Upper lobe of left lung (tissue), 6 donors: ENCODE measurements at places on chromosomes 7 and 10. TPM values are rescaled to one million over a fixed set of nuclear protein-coding genes. Genes with fewer than 3 reads are reported as not detected.

GRCh38 chr7:150311146-150311545 is 12.0 kb upstream of the LRRC61 start:
- H3K4me3 ChIP-seq, result no peak overlapping the region
- no peak overlapping the region for H3K27ac ChIP-seq
- DNase-seq, result no peak
- H3K27me3 ChIP-seq, result no peaks in the 10 kb centered on the region
- H3K36me3 ChIP-seq, result no peaks in the 10 kb centered on the region
- H3K4me1 ChIP-seq, result no peaks in the 10 kb centered on the region

DNA sequence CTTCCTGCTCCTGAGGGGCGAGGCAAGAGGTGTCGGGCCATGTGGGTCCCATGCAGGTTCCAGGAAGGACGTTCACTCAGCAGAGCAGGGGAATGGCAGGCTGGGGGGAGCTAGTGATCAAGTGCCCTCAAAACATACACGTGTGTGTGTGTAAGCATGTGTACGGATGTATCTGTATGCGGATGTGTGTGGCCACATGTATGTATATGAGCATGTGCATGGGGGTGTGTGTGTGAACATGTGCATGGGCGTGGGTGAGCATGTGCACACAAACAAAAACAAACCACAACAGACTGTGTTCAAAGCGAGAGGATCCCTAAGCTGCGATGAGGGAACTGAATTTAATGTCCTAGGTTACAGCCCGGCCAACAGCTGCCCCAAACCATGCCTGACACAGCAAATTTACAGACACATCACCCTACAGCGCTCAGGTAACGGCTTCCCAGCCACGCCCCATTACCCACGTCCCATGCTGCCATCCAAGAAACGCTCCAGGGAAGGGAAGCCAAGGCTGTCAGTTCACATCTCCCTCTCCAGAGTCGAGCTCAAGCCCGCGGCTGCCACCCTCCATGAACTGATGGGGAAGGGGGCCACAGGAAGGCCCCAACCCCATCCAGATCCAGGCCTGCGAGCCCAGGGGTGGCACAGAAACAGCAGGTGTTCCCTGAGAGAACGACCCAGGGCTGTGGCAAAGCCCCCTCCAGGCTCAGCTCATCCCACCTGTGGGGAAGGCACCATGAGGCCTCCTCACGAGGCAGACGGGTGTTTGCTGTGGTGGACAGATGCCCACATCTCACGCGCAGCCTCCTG is 56.6 kb downstream of the PTPRN2 start:
- H3K4me3 ChIP-seq, result no peak overlapping the region
- DNase-seq, result no peak
- no peak overlapping the region for H3K27ac ChIP-seq
- no peaks in the 10 kb centered on the region for H3K27me3 ChIP-seq
- no peaks in the 10 kb centered on the region for H3K36me3 ChIP-seq

DNA sequence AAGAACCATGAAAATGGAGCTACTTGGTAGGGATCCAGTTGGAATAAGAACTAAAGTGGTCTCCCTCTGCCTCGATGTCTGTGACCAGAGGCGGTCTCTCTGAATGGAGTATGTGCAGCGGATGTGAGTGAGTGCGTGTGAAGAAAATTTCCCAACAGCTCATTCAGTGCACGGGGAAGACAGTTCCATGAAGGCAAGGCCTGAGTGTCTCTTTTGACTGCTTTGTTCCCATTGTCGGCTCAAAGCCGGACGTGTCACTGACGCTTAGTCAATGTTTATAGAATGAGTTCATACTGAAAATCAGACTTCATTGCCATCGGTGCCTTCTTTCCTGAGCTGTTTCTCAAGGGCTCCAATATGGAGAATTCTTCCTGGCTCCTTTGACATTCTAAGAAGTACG is 55.3 kb upstream of the GRB10 start:
- H3K36me3 ChIP-seq, result no peaks in the 10 kb centered on the region
- no peaks in the 10 kb centered on the region for H3K27me3 ChIP-seq
- no peak overlapping the region for H3K27ac ChIP-seq
- DNase-seq, result no peak
- no peak overlapping the region for H3K4me3 ChIP-seq
- H3K4me1 ChIP-seq, result no peaks in the 10 kb centered on the region

- no peaks in the 10 kb centered on the region for H3K4me1 ChIP-seq
- H3K27ac ChIP-seq, result no peak overlapping the region
- peaks cover 61% of the 10 kb centered on the region for H3K36me3 ChIP-seq
- H3K4me3 ChIP-seq, result no peak overlapping the region
- no peak for DNase-seq
These were observed 65.6 kb downstream of the RBM33 start for GRCh38 chr7:155710031-155710430.

SEMA3A gene
- total RNA-seq, result 4.0 TPM

CCDC146 gene
- 62.4 TPM for total RNA-seq

NKX1-2 gene
- total RNA-seq, result not detected

HOXA5 gene
- 79.9 TPM for total RNA-seq
